ENCODE measurements at places on chromosomes 2 and 18. TPM values are rescaled to one million over a fixed set of nuclear protein-coding genes. Genes with fewer than 3 reads are reported as not detected.

GLI2 gene
- total RNA-seq = 0.64 TPM

EVX2 gene
- total RNA-seq = not detected

STPG4 gene
- 0.19 TPM for total RNA-seq

HOXD1 gene
- not detected for total RNA-seq

ALPP gene
- total RNA-seq = not detected

COL4A4 gene
- not detected for total RNA-seq

GKN2 gene
- total RNA-seq = not detected

CD207 gene
- total RNA-seq = not detected

IL1F10 gene
- not detected for total RNA-seq

IL1A gene
- total RNA-seq = not detected

COL5A2 gene
- total RNA-seq = 187 TPM

PCGF1 gene
- total RNA-seq = 29.4 TPM

Data from LHCN-M2 (cell line).